ENCODE measurements at places on chromosomes 6 and 20. TPM values are rescaled to one million over a fixed set of nuclear protein-coding genes. Genes with fewer than 3 reads are reported as not detected.

CST3 gene
- 63.6 TPM for total RNA-seq

MRPL2 gene
- total RNA-seq, result 8.2 TPM

CCN6 gene
- total RNA-seq, result not detected

DNA sequence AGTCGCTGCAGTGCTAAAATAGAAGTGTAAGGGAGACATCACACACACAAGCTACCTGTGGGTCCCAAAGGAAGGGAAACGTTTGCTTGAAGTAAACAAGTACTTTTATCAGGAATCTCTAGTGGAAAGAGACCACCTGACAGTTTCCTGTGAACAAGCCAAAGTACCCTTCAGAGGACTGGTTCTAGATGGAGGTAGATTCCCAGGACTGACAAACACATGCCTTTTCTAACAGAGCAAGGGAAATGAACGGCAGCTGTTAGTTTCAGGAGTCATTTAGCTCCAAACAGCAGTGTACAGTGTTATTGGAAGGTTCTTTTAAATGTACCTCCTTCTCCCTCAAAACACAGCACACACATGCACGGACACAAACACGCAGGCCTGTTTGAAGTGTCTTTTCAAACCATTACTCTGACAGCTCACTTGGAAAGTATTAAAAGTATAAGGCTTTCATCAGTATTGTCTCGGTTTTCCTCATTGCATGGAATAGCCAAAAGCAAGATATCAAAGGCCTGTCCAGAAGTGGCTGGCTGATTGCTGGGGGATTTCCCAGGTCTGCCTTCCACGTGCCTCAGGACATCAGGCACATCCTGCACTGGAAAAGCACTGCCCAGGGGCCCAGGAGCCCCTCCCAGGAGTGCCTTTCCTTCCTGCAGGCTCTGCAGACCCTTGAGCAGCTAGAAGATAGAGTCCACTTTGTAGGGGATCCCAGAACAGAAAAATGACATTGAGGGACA is 393.2 kb upstream of the SOX4 start:
- no peak for DNase-seq

GRCh38 chr20:40718982-40719729 is 30.1 kb upstream of the MAFB start:
- DNase-seq, result no peak

DNA sequence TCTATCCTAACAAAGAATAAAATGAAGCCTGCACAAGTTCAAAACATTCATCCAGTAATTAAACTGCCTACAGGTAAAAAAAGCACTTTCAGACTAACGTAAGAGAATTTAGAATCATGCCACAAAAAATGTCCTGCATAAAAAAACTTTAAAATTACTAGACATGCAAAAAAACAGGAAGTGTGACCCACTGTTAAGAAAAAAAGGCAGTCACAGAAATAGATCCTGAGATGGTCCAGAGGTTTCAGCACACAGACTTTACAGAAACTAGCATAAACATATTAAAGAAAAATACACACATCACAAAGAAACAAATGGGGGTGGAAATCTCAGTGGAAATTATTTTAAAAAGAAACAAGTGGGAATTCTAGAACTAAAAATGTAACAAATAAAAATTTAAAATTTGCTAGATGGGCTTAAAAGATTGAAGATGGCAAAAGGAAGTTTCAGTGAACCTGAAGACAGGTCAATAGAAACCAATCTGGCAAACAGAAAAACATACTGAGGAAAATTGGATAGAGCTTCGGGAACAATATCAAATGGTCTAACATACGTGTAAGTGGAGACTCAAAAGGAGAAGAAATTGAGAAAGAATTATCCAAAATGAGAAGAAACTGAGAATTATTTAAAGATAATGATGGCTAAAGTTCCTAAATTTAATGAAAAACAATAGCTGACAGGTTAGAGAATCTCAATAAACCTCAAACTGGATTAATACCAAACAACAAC is 3.4 kb upstream of the ZNF133 start:
- no peak for DNase-seq

- no peak for DNase-seq
These were observed 341.0 kb downstream of the ARHGAP18 start for GRCh38 chr6:129368970-129369369.
